Endothelial cell (in vitro differentiated cells): ENCODE measurements at places on chromosomes 5 and 9. TPM values are rescaled to one million over a fixed set of nuclear protein-coding genes. Genes with fewer than 3 reads are reported as not detected.
A peak's percentile ranks its signal among the peaks of the same experiment; 100 is the strongest.

The SMIM3 gene
- total RNA-seq = 3.0 TPM

DNA sequence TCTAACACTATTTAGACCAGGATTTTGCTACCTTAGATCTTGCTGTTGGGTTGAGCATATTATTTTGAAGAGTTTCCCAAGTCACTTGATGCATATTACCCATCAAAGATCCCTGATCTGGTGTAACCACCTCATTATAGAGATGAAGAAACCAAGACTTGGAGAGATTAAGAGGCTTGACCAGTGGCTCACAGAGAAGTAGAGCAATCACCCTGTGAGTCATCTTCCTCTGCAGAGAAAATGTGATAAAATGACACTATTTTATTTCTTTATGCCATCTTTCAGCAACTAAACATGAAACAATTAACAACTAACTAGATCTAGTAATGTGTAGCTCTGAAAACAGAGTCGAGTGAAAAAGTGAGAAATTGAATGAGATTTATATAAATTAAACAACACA is 76.1 kb downstream of the KIF4B start:
- no peaks in the 10 kb centered on the region for H3K27me3 ChIP-seq
- H3K4me1 ChIP-seq = peaks cover 18% of the 10 kb centered on the region
- no peak overlapping the region for H3K27ac ChIP-seq

The CMYA5 gene
- 0.36 TPM for total RNA-seq

DNA sequence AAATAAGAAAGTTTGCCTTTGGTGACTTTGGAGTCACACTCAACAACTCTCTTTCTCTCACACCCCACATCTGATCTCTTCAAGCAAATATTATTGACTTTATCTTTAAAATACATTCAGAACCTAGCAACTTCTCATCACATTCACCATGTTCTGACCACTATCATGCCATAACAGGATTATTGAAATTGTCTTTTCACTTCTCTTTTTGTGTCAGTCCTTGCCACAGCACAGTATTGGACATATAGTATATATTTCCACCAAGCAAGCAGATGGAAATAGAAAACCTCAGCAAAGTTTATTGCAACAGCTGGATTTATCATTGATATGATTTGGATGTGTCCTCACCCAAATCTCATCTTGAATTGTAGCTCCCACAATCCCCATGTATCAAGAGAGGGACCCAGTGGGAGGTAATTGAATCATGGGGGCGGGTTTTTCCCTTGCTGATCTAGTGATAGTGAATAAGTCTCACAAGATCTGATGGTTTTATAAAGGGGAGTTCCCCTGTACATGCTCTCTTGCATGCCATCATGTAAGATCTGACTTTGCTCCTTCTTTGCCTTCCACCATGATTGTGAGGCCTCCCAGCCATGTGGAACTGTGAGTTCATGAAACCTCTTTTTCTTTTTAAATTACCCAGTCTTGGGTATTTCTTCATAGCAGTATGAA is 26.9 kb upstream of the ITGA1 start:
- no peaks in the 10 kb centered on the region for H3K4me1 ChIP-seq
- no peak overlapping the region for H3K4me3 ChIP-seq
- H3K36me3 ChIP-seq = no peaks in the 10 kb centered on the region
- no peak for DNase-seq
- no peaks in the 10 kb centered on the region for H3K27me3 ChIP-seq

DNA sequence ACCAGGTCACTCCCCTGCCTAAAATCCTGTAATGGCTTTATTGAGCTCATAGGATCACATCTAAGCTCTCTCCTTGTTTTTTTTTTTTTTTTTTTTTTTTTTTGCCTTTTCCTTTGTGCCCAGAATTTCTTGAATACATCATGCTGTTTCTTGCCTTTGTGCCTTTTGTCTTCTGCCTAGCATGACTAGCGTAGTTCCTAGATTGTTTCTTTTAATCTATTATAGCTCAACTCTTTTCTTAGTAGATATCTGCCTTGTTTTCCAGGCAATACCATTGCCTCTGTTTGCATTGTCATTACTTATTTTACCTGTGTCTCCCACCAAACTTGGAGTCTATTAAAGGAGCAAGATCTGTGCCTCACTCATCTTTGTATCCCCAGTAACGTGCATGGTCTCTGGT is 106.1 kb upstream of the C9orf72 start:
- no peaks in the 10 kb centered on the region for H3K36me3 ChIP-seq
- no peak overlapping the region for H3K4me3 ChIP-seq
- DNase-seq = no peak
- peaks cover 12% of the 10 kb centered on the region for H3K4me1 ChIP-seq

The PCDHGA4 gene
- 2.0 TPM for total RNA-seq

- H3K4me1 ChIP-seq = peaks cover 4% of the 10 kb centered on the region
- H3K4me3 ChIP-seq = no peak overlapping the region
- H3K36me3 ChIP-seq = no peaks in the 10 kb centered on the region
- H3K27me3 ChIP-seq = peaks cover 4% of the 10 kb centered on the region
Observed at GRCh38 chr9:97761056-97761598, 64.0 kb upstream of the XPA start.

The ANKRD34B gene
- 0.62 TPM for total RNA-seq

- no peak overlapping the region for H3K4me3 ChIP-seq
- H3K27ac ChIP-seq = no peak overlapping the region
- no peaks in the 10 kb centered on the region for H3K4me1 ChIP-seq
- no peaks in the 10 kb centered on the region for H3K36me3 ChIP-seq
Observed at GRCh38 chr5:164090358-164090757, 584.9 kb downstream of the MAT2B start.

DNA sequence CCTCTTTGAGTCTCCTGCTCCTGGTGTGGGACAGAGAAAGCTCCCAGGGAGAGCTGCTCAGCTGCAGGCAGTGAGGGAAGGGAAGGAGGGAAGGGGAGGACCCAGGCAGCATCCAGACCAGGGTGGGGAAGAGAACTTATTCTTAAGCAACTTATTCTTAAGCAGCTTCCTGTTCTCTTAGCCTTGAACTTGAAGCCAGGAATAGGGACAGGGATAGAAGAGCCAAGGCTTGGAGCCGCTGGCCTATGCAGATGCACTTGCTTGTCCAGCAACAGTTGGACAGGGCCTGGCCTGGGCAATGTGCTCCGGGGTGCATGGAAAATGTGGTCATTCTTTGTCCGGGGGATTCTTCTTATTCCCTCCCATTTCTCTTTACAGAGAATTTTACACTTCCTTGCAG is 31.4 kb upstream of the SPTLC1 start:
- H3K27ac ChIP-seq = peak overlapping the region; percentile 93
- no peak for DNase-seq
- H3K4me1 ChIP-seq = peaks cover 42% of the 10 kb centered on the region
- peaks cover 9% of the 10 kb centered on the region for H3K27me3 ChIP-seq
- H3K36me3 ChIP-seq = no peaks in the 10 kb centered on the region

DNA sequence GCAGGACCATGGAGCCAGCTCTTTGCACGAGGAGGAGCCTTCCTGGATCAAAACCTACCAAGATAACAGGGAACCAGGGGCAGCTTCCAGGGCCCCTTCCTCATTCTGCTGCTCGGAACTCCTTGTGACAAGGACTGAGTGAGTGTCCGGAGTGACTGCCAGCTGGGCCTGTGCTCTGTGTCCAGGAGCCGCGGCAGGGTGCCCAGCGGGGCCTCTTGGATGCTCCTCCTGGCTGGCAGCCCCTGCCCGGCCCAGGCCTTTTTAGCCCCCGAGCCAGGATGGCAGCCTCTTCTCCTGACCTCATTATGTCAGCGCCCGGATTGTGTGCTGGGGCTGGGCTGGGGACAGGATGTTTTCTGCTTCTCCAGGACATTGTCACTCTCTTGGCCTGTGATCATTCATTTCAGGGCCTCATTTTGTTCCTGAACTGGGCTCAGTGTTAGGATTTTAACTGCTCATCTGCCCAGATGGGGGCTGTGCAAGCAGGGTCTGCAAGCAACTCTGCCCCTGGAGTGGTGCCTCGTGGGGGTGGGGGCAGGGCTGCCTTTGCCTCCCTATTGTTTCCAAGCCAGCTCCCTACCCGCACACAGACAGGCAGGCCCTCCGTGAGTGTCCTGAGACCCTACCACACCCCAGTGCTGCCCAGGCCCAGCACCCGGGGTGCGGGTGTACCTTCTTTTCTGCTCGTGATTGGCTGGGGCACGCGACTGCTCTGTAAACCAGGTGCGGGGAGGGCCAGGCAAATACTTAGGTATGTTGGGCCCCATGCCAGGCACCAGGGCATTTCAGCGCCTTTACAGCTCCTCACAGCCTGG is 161.6 kb downstream of the COL23A1 start:
- peak overlapping the region; percentile 74 for H3K27ac ChIP-seq
- peak; percentile 22 for DNase-seq
- H3K4me3 ChIP-seq = no peak overlapping the region
- H3K36me3 ChIP-seq = peaks cover 8% of the 10 kb centered on the region
- H3K27me3 ChIP-seq = peaks cover 21% of the 10 kb centered on the region
- H3K4me1 ChIP-seq = peaks cover 61% of the 10 kb centered on the region

DNA sequence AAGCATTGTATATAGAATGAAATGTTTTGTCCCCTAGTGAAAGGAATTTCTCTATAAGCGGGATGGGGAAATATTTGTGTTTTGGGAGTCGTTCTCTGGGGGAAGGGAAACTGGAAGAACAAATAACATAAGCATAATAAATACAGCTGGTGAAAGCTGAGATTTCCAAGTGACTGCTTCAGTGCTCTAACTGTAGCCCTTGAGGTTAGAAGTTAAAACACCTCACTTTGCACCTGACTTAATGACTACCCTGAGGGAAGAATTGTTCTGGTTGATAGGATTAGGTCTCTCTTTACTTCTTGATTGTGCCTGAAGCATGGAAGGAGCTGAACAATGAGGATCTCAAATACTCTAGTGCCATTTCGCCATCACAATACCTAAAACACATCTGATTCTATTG is 307.4 kb downstream of the MAN2A1 start:
- H3K4me3 ChIP-seq = no peak overlapping the region
- H3K4me1 ChIP-seq = no peaks in the 10 kb centered on the region
- no peaks in the 10 kb centered on the region for H3K36me3 ChIP-seq
- no peaks in the 10 kb centered on the region for H3K27me3 ChIP-seq

The NOXA1 gene
- total RNA-seq = 0.36 TPM

GRCh38 chr5:139445325-139446170 is 6.2 kb upstream of the DNAJC18 start:
- H3K36me3 ChIP-seq = peaks cover 39% of the 10 kb centered on the region
- peaks cover 13% of the 10 kb centered on the region for H3K27me3 ChIP-seq
- peaks cover 65% of the 10 kb centered on the region for H3K4me1 ChIP-seq
- H3K4me3 ChIP-seq = peak overlapping the region; percentile 45

DNA sequence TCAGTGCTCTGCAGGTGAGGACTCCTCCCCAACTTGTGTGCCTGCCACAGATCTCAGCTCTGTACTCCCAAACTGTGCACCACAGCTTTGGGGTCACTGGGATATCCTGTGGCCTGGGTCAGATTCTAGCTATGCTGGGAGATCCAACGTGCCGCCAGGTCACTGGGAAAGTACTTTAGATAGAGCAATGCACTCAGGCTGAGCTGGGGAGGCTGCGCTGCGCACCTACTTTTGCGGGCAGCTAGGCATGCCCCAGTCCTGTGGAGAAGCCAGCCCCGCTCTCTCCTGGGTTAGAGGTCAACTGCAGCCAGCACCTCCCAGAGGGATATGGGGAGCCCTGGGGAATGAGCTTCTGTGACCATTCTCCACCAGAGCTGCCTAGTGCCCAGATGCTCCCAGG is 552.1 kb upstream of the CDH9 start:
- no peak overlapping the region for H3K27ac ChIP-seq
- no peak for DNase-seq
- H3K36me3 ChIP-seq = no peaks in the 10 kb centered on the region
- H3K27me3 ChIP-seq = peaks cover 2% of the 10 kb centered on the region
- no peaks in the 10 kb centered on the region for H3K4me1 ChIP-seq

DNA sequence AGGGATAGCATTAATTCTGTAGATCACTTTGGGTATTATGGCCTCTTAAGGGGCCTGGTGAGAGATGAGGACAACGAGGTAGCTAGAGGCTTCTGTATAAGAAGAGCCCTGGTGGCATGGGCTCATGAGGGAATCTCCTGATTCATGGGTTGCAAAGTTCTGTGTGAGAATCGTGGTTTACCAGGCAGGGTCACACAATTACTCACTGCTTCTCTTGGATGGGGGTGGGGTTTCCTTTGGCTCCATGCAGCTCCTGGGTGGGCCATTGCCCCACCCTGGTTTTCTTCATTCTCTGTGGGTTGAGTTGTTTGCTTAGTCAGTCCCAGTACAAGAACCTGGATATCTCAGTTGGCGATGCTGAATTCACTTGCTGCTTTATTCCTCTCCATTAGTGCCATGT is 30.9 kb upstream of the TNFSF15 start:
- no peak overlapping the region for H3K4me3 ChIP-seq
- peaks cover 3% of the 10 kb centered on the region for H3K27me3 ChIP-seq
- no peak overlapping the region for H3K27ac ChIP-seq
- H3K4me1 ChIP-seq = no peaks in the 10 kb centered on the region
- no peaks in the 10 kb centered on the region for H3K36me3 ChIP-seq

DNA sequence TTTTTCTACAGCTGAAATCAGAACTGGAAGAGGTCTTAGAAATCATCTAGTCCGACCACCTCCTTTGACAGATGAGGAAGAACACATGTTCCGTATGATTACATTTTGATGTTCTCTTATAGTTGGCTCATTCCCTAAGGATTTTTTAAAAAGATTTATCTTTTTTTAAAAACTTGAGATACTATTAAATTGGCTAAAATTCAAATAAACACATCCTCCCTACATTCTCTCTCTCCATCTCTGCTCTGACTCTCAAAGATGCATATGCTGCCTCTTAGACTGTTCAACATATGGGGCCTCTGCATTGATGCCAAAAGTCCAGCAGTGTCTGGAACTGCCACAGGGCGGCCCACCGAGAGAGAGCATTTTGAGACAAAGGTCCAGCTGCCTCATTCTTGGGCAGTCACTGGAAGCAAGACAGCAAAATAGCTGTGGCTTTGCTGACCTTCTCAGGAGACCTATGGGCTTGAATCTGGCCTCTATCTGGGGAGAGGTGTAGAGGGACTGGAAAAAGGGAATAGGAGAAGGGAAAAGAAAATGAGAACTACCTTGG is 12.8 kb upstream of the TSSK1B start:
- peaks cover 6% of the 10 kb centered on the region for H3K4me1 ChIP-seq
- H3K27me3 ChIP-seq = peaks cover 1% of the 10 kb centered on the region
- no peak overlapping the region for H3K4me3 ChIP-seq
- peak; percentile 50 for DNase-seq

The GDA gene
- 0.23 TPM for total RNA-seq

The TMEM161B gene
- total RNA-seq = 10.6 TPM

The LCN12 gene
- 1.5 TPM for total RNA-seq
